Aorta (tissue), 5 donors: ENCODE measurements at places on chromosomes 13 and 19.

DNA sequence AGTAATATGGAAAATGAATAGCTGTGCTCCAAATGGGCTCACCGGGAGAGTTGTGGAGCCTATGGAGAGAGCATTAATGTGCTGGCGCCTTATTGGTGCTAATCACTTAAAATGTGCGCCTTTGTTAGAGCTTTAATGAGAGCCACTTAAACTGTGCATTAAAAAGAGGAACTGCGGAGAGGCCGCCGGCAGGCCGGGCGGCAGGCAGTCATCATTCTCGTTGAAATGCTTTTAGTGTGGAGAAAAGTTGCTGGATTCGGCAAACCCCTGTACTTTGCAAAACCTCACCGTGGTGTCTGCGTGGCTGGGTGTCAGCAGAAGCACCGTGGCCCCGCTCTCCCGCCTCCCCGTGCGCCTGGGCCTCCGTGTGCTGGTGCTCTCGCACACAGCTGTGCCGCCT lies 105.5 kb downstream of the KDM4B start:
- no peaks in the 10 kb centered on the region for H3K36me3 ChIP-seq
- H3K27ac ChIP-seq: no peak overlapping the region
- no peak overlapping the region for H3K4me3 ChIP-seq
- H3K27me3 ChIP-seq: no peaks in the 10 kb centered on the region

DNA sequence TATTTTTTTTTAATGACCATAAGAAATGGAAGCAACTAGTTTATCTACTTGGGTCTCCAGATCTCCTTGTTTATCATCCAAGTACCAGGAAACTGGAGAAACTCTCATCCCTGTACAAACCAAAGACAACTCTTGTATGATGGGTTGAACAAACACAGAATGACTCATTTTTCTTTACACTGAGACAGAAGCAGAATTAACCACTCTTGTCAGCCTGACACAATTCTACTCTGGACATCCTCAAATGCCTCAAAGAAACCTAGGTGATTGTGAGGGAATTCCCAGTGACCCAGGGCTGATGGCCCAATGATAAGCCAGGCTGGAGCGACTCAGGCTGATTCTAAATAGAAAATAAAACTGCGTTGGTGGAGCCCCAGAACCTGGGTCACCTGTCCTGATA lies 151.5 kb downstream of the ZNF737 start:
- no peak for DNase-seq
- H3K36me3 ChIP-seq: no peaks in the 10 kb centered on the region
- no peaks in the 10 kb centered on the region for H3K4me1 ChIP-seq
- H3K4me3 ChIP-seq: no peak overlapping the region
- no peaks in the 10 kb centered on the region for H3K27me3 ChIP-seq
- H3K27ac ChIP-seq: no peak overlapping the region

DNA sequence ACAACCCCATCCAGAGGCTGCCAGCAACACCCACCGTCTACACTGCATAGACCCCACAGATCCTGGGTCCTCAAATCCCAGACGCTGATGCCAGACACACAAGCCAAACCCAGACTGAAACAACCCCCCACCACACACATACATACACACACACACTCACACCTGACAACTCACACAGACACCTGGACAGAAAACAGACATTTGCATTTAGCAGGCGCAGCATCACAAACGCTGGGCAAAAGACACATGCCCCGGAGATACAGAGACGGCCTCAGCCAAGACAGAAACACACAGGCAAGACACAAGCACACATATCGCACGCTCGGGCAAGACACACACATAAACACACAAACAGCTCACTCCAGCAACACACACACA lies 1.3 kb downstream of the BBC3 start:
- H3K36me3 ChIP-seq: no peaks in the 10 kb centered on the region
- H3K27ac ChIP-seq: peak overlapping the region; percentile 75
- no peaks in the 10 kb centered on the region for H3K4me1 ChIP-seq

DNA sequence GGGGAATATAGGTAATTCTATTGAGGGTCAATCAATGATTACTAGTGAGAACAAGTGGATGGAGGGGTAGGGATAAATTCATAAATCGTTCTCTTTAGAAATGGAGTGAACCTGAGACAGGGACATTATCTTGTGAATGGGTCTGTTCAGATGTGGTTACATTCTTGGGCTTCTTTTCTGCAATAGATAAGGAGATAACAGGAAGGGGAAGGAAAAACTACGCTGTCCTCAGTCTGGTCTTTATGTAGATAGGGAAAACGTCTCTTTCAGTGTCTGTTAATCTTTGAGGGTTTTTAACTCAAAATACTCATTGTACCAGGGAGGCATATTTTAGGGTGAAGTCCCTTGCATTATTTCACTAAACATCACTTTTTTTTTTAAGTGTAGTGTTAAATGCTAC lies 266.7 kb upstream of the MAB21L1 start:
- no peak for DNase-seq
- H3K4me1 ChIP-seq: no peaks in the 10 kb centered on the region
- H3K4me3 ChIP-seq: no peak overlapping the region
- H3K27ac ChIP-seq: no peak overlapping the region
- H3K27me3 ChIP-seq: no peaks in the 10 kb centered on the region

DNA sequence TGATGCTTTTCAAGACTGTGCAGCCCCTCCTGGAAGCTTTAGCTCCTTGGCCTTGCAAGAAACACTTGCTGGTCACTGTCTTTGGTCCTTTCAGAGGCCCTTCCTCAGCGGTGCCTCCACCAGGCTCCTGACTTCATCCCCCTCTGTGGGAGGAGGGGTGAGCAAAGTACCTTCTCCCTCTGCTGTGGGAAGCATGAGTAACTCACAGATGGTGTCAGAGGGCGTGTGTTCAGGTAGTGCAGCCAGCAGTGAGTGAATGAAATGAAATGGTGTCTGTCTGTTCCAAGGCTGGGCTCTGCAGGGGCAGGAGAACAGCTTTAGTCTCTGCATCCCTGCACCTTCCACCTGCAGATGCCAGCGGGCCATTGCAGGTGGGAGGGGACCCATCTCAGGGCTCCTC lies 102.9 kb downstream of the SHISA2 start:
- H3K4me3 ChIP-seq: no peak overlapping the region
- H3K36me3 ChIP-seq: no peaks in the 10 kb centered on the region
- no peak for DNase-seq
- H3K27ac ChIP-seq: no peak overlapping the region
- H3K4me1 ChIP-seq: no peaks in the 10 kb centered on the region

DNA sequence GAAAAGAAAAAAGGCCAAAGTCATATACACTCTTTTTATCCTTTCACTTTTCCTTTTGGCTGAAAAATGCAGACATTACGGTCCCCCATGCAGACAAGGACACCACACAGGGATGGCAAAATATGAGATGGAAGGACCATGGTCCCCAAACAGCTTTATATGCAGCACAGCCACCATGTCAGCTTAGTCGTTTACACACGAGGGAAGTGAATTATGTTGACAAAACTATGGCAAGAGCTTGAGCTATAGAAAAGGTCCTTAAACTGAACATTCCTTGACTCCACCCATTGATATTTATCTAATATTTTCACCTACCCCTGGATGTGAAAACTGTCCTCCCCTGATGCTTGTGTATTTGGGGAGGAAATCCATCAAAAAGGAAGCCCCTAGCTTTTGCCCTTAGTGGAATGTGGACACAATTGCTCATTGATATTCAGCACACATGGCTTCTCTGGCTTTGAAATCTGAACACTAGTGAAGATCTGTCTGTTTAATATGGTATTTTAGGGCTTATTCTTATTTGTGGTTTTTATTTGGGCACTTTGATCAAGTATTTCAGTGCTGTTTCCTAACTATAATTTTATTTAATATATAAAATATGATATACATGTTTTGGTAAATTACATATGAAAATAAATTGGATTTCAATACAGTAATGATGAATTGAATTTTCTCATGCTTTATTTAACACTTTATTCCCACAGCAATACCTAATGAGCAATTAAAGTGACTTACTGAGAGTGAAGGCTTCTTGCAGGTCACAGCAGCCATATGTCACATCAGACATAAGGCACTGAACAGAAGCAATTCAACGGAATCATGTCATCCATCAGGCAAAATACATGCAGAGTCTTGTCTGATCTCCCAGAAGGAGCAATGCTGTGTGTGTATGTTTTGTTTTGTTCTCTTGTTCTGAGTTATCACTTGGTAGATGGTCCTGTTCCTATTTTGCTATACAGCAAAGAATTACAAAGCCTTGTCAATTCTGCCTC lies 6.8 kb upstream of the GTF2F2 start:
- H3K4me3 ChIP-seq: no peak overlapping the region
- H3K4me1 ChIP-seq: no peaks in the 10 kb centered on the region
- no peaks in the 10 kb centered on the region for H3K27me3 ChIP-seq
- no peak for DNase-seq
- no peaks in the 10 kb centered on the region for H3K36me3 ChIP-seq

DNA sequence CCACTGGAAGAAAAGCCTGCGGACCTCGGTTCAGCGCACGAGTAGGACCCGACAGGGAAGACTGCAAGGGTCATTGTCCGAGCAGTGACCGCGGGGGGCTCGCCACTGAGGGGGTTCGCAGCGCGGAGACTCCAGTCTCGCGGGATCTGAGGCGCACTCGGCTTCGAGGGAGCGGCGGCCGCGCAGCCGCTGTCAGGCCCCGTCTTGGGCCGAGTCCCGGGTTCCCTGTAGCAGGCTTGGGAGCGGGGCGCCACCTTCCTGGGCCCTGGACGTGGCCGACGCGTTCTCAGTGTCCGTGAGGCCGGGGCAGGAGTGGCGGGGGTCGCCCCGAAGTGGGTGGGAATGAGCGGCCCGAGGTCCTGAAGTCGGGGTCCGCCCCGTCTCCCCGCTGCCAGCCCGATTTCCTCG lies 474 bp upstream of the FAM174C start:
- no peaks in the 10 kb centered on the region for H3K36me3 ChIP-seq
- peak; percentile 62 for DNase-seq
- H3K4me1 ChIP-seq: no peaks in the 10 kb centered on the region
- H3K4me3 ChIP-seq: no peak overlapping the region
- H3K27ac ChIP-seq: no peak overlapping the region
